ENCODE measurements at places on chromosomes 2 and 18.

- no peak for DNase-seq
Measured at GRCh38 chr2:108454440-108454839, 5.4 kb downstream of the GCC2 start.

DNA sequence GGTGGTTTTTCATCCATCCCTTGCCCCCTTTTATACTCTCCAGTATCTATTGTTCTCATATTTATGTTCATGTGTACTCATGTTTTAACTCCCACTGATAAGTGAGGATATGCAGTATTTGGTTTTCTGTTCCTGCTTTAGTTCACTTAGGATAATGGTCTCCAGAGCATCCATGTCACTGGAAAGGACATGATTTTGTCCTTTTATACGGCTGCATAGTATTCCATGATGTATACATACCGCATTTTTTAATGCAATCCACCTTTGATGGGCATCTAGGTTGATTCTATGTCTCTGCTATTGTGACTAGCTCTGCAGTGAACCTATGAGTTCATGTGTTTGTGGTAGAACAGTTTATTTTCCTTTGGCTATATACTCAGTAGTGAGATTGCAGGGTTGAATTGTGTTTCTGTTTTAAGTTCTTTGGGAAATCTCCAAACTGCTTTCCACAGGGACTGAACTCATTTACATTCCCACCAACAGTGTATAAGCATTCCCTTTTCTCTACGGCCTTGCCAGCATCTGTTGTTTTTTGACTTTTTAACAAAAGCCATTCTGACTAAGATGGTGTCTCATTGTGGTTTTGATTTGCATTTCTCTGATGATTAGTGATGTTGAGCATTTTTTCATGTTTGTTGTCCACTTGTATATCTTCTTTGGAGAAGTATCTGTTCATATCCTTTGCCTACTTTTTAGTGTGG, 420.2 kb downstream of the THSD7B start:
- DNase-seq, result no peak

DNA sequence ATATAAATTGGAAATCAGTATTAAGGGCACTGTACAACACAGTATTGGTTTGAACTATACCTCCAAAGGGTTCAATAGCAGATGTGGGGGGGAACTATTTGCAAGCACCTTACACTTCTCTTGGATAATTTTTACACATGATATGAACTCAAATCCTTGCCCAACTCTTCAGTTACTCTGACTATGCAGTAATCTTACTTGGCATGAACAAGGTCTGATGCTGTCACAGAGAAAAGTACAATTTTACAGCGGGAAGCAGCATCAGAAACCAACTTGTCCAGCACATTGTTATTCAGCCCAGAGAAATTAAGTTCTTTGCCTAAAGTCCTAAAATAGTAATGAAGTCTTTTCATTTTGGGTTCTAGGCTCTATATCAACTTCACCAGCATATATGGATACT, 98.2 kb downstream of the ZNF521 start:
- DNase-seq, result no peak

GRCh38 chr2:159497256-159497655, 119.1 kb downstream of the BAZ2B start:
- DNase-seq, result no peak

GRCh38 chr18:2657788-2658458, 2.4 kb downstream of the SMCHD1 start:
- no peak for DNase-seq

GRCh38 chr2:105604938-105605337, 139.8 kb upstream of the NCK2 start:
- no peak for DNase-seq

GRCh38 chr2:82795446-82795845, 1663.6 kb downstream of the SUCLG1 start:
- no peak for DNase-seq

- no peak for DNase-seq
Measured at GRCh38 chr2:43585708-43586107, 10.1 kb downstream of the THADA start.

- DNase-seq, result no peak
Measured at GRCh38 chr2:101837354-101837753, 139.8 kb downstream of the MAP4K4 start.

DNA sequence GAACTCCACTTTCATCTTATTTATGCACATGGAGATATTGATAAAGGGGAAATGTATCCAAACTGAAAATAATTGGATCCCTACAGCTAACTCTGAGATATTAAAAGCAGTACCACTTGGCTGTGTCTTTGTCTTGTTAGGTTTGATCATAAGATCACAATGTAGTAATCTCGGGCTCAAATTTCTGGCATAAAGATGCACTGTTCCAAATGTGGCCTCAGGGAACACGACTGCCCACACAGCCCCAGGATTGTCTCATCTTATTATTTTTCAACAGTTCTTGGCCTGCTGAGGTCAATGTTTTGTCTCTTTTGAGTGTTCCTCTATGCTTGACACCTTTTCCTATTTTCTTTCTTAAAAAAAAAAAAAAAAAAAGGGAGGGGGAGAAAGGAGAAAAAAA, 114.1 kb downstream of the GBX2 start:
- no peak for DNase-seq

- no peak for DNase-seq
Measured at GRCh38 chr2:151544449-151544848, 134.7 kb downstream of the RIF1 start.

GRCh38 chr2:206555721-206556120, 86.6 kb upstream of the FAM237A start:
- no peak for DNase-seq

GRCh38 chr2:48733067-48733503, 22.4 kb downstream of the LHCGR start:
- DNase-seq, result no peak

- no peak for DNase-seq
Measured at GRCh38 chr18:22822841-22823508, 110.2 kb upstream of the RBBP8 start.

DNA sequence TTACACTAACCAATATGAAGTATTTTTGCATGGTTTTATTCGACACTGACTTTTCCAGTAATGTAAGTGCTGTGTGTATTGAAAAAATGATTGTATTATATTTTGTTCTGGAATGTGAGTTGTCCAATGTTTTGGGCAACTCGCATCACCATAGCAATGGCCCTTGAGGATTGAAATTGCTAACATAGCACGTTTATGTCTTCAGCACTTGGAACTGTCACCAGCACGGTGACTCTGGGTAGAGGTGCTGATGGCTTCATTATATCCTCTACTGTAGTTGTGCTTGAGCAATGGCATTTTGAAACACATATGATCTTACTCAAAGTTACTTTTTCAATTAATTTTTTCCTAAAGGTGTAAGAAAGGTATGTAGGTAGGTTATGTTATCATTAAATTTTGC, 271.5 kb downstream of the ACTR3 start:
- no peak for DNase-seq

- no peak for DNase-seq
Measured at GRCh38 chr2:204505946-204506345, 39.3 kb upstream of the PARD3B start.

DNA sequence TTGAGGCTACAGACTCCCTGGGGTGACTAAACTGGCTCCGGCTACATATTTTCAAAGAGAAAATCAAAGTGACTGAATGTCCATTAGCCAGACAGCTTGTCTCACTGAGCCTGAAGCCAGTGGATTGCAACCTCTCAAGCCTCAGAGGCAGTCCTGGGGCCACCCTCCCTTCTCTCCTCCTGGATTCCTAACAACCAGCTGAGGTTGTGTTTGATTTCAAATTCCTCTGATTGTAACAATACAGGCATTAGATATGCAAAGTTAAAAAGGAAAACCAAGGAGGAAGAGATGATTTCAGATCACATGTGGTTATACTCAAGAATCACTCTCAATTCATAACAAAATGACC, 101.0 kb upstream of the LMAN1 start:
- no peak for DNase-seq

- DNase-seq, result no peak
Measured at GRCh38 chr18:22098563-22098989, 70.8 kb upstream of the GATA6 start.

DNA sequence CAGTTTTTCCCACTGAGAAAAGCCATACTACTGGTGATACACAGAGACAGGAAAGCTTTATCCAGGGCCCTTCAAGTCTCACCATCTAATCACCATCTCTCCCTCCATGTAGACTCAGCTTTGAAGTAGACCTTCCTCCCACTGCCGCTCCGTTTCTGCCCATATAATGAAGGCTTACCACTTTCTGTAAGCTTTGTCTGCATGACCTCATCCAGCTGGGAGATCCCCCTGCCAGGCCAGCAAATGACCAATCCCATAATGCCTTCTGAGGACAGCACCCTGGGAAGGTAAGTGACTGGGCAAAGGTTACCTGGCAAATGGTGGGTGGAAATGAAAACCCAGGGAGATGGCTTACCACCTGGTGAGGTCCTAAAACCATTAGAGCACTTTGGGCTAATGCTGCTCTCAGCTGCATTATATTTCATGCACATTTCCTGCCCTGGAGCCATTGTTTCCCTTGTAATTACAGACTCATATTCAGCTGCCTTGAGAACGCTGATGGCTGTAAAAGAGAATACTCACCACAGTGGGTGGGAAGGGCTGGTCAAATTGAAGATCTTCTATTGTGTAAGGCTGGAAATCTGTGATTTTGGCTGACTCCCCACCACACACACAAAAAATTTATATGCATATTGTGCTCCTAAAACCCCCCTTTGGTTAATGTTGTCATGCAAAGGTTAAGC, 350.7 kb upstream of the SYT4 start:
- DNase-seq, result no peak

DNA sequence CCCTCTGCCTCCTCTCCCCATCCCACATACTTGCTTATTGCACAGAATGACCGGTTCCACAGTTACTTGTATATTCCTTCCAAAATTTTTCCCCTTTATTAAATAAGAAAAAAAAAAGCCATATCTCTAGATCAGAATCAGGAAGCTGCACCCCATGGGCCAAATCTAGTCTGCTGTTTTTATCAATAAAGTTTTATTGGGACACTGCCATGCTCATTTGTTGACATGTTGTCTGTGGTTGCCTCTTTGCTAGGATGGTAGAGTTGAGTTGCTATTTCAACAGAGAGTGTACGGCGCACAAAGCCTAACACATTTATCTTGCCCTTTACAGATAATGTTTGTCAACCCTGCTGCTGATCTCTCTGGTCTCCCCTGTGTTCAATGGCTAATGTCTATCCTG, 15.8 kb upstream of the PIEZO2 start:
- DNase-seq, result no peak

GRCh38 chr2:157395811-157396210, 48.1 kb downstream of the CYTIP start:
- DNase-seq, result no peak

DNA sequence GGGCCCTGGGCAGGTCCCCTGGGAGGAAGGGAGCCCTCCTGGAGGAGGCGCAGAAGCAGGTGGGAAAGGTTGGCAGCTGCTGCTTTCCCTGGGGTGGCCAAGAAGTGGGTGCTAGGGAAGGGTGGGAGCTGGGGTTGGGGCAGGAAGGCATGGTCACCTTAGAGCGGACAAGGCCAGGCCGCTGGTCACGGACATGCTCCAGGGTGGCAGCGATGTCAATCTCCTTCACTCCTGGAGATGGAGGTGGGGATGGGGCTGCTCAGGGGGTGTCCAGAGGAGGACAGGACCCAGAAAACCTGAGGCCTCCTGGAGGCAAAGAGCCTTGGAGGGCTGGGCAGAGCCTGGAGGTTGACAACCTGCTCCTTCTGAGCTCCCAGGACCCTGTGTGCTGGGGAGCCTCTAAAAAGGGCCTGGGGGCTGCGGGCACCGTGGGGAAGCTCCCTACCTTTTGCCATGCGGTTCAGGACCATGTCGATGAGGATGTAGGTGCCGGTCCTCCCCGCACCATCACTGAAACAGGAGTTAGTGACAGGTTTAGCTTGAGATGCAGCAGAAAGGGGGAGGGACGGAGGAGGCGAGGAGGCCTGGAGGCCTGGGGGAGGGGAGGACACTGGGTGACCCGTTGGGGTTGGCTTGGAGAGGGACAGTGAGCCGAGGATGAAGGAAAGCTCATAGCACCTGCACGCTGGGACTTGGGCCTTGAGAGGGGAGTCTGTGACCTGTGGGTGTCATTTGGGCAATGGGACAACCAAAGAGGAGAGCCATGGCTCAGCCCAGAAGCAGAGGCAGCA, 11.4 kb downstream of the DNAJB2 start:
- DNase-seq, result no peak

- no peak for DNase-seq
Measured at GRCh38 chr18:13520306-13520705, 206.1 kb downstream of the FAM210A start.

DNA sequence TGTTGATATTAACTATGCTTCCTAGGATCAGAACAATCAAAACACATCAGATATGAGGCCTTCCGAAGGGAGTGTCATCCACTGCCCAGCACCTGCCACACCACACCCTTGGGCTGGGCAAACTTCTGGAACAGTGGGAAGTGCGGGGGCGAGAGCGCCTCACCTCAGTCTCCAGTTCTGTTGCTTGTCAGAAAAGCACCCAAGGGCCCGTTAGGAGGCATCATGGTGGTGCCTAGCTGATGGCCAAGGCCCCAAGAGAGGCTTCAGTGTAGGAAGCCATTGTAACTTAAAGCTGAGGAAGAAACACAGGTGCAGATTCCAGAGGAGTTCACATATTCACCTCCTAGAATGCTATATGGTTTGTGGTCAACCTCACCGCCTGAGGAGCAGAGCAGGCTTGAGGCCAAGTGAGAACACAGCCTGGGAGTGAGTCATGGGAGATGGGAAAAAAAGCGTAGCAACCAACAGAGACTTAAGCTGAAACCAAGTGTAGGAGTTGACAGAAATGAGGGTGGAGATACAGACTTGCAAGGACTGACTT, 85.1 kb upstream of the ATL2 start:
- DNase-seq, result no peak

DNA sequence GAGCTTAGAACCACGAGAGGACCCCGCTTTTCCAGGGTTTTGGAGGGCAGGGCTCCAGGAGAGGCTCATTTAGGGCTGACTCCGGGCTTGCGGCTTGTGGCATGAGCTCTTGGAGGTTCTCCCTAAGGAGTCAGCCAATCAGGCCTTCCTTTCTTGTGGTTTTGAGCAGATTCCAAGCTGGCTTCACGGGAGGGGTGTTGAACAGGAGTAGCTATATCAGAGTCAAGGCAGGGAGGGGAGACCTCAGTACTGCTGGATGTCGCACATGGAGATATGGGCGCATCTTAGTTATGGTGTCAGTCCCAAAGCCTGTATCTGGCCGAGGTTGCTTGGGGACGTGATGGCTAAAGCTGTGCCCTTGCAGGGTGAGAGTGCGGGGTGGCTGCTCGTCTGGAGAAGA, 98.6 kb downstream of the AGAP1 start:
- DNase-seq, result no peak

DNA sequence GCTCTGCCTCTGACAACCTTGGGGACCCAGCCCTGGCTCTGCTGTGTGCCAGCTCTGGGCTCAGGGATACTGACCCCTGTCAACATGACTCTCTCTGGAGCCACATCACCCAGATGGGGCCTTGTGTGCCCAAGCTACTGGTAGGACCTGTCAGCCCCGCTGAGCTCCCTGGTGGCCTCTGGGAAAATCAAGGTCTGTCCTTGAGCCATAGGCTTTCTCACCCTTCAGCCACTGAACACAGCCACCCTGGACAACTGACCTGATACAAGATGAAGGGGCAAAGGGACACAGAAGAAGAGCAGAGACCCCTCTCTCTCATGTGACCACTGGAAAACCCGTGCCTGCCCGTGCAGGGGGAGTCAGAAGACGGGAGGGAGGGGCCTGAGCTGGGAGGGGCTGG, 7.8 kb downstream of the CCDC74A start:
- no peak for DNase-seq

- DNase-seq, result no peak
Measured at GRCh38 chr2:212979799-212980198, 171.6 kb downstream of the IKZF2 start.

- DNase-seq, result no peak
Measured at GRCh38 chr2:173145454-173145853, 69.8 kb downstream of the MAP3K20 start.

All from stimulated activated CD4-positive, alpha-beta T cell treated with anti-CD3 and anti-CD28 coated beads, TNF-alpha, amount 100 ng/mL, for 1 hour (primary cell).